ENCODE measurements at places on chromosomes 4 and X.

DNA sequence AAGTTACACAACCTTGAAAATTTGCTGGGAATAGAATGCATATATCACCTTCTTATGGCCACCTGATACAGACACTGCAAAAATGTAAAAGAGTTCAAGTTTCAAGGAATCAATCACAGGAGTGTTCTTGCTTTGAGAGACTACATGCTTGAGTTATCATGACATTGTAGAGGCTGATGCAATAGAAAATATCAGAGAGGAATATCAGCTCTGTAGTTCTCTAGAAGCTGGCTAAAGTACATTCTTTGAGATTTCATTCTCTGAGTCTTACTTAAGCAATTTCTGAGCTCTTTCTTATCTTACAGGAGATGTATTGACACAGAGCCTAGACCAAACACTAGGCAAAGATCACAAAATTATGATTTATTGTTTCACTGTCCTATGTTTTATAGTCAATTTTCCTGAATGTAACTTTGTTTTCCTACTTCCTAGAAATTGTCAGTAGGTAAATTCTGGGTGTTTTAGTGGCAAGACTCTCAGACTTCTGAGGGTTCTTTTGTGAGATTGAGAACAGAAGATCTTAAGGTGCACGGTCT, 152.1 kb upstream of the HPGD start:
- no peak for DNase-seq

GRCh38 chrX:1584237-1585011, 7.0 kb upstream of the AKAP17A start:
- no peak for DNase-seq

GRCh38 chr4:180060159-180060889, 2182.9 kb upstream of the TENM3 start:
- DNase-seq = no peak

- DNase-seq = no peak
Observed at GRCh38 chr4:56979421-56980072, 851 bp downstream of the POLR2B start.

- no peak for DNase-seq
Observed at GRCh38 chr4:185738038-185738552, 73.9 kb downstream of the SORBS2 start.

GRCh38 chr4:174314770-174315169, 31.1 kb downstream of the CEP44 start:
- no peak for DNase-seq
